ENCODE measurements at places on chromosomes 3 and 15. TPM values are rescaled to one million over a fixed set of nuclear protein-coding genes. Genes with fewer than 3 reads are reported as not detected.

The SNRPN gene
- total RNA-seq: 64.1 TPM

The STRIT1 gene
- not detected for total RNA-seq

The HESX1 gene
- 0.49 TPM for total RNA-seq

The CAMK2N2 gene
- total RNA-seq: not detected

The INSYN1 gene
- total RNA-seq: not detected

The GOLGA8Q gene
- total RNA-seq: 8.9 TPM

The LEKR1 gene
- total RNA-seq: 1.2 TPM

The IGF2BP2 gene
- total RNA-seq: 16.8 TPM

The RPP14 gene
- 17.0 TPM for total RNA-seq

The NT5DC2 gene
- 2.2 TPM for total RNA-seq

The CACNA2D3 gene
- total RNA-seq: 0.49 TPM

The UROC1 gene
- not detected for total RNA-seq

The EXD1 gene
- not detected for total RNA-seq

The ZNF774 gene
- 0.70 TPM for total RNA-seq

The GRAMD2A gene
- not detected for total RNA-seq

The P2RY12 gene
- 1.3 TPM for total RNA-seq

The DNAH12 gene
- 0.21 TPM for total RNA-seq

The GOLGA8O gene
- 72.6 TPM for total RNA-seq

The SLC41A3 gene
- 29.6 TPM for total RNA-seq

The CPNE9 gene
- total RNA-seq: not detected

The ROPN1 gene
- not detected for total RNA-seq

The CAMKV gene
- not detected for total RNA-seq

The SLC12A1 gene
- total RNA-seq: not detected

The ACKR4 gene
- total RNA-seq: 0.32 TPM

The GPR171 gene
- 8.2 TPM for total RNA-seq

The SERINC4 gene
- total RNA-seq: 0.18 TPM

The GOLGA8M gene
- total RNA-seq: 11.7 TPM

The DAG1 gene
- total RNA-seq: 22.4 TPM

The ECE2 gene
- total RNA-seq: not detected

The LRTM1 gene
- total RNA-seq: not detected

The TTC21A gene
- 2.1 TPM for total RNA-seq

The CCRL2 gene
- 4.6 TPM for total RNA-seq

The EAF2 gene
- 5.4 TPM for total RNA-seq

Measured in natural killer cell (primary cell).